Ureter (tissue), 1 donor: ENCODE measurements at places on chromosomes 3 and 15. TPM values are rescaled to one million over a fixed set of nuclear protein-coding genes. Genes with fewer than 3 reads are reported as not detected.

GRCh38 chr3:142296507-142296906 lies 71.1 kb upstream of the GK5 start:
- no peak for DNase-seq

GRCh38 chr3:175349168-175349567 lies 490.0 kb downstream of the NAALADL2 start:
- no peak for DNase-seq

EIF4A2 gene
- 343 TPM for total RNA-seq

DNA sequence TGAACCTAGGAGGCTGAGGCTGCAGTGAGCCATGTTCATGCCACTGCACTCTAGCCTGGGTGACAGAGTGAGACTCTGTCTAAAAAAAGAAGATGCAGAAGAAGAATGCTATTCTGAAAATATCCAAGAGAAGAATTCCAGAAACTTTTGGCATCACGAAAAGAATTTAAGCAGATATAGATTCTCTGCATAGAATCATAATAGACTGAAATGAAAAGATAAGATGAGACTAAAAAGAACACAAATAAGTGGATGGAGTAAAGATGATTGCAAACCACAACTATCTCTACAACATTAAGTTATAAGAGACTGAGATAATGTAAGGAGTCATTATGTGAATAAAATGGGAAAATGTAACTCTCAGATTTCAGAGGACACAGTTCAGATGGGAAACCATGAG lies 140.7 kb upstream of the TMC3 start:
- DNase-seq, result no peak

DNA sequence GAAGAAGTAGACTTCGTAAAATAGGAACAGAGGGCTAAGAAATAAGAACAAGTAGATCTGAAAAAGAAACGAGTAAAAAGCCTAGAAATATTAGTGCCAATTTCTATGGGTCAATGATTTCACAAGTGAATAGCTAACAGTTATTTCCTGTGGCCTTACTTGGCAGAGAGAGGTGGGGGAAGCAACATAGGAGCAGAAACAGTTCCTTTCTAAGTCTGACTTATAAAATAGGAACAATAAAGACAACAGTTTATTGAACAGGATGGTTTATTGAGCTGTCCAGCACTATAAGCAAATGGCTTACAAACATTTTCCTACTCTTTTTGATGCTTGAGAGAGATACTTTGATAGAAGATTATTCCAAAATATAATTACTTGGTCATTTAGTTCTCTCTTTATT lies 37.9 kb downstream of the AGTR1 start:
- no peak for DNase-seq

SPATA12 gene
- total RNA-seq, result not detected
